Right atrium auricular region (tissue), 2 donors: ENCODE measurements at places on chromosomes 12 and 14. TPM values are rescaled to one million over a fixed set of nuclear protein-coding genes. Genes with fewer than 3 reads are reported as not detected.

The TROAP gene
- total RNA-seq: not detected

The PPM1H gene
- total RNA-seq: 3.1 TPM

The CMTM5 gene
- not detected for total RNA-seq

The GUCY2C gene
- not detected for total RNA-seq

The SMIM41 gene
- total RNA-seq: 0.44 TPM

The TCL1B gene
- total RNA-seq: not detected

The DLGAP5 gene
- total RNA-seq: 0.08 TPM

The CCDC197 gene
- not detected for total RNA-seq

The GNB3 gene
- total RNA-seq: 1.5 TPM

The TBX3 gene
- 6.1 TPM for total RNA-seq

The SYCP3 gene
- not detected for total RNA-seq

The DHRS2 gene
- total RNA-seq: not detected

The GLT8D2 gene
- total RNA-seq: 5.6 TPM

The ALDH1L2 gene
- 1.2 TPM for total RNA-seq

The OTX2 gene
- not detected for total RNA-seq

The NKX2-8 gene
- total RNA-seq: not detected

The CELA1 gene
- total RNA-seq: not detected

The MIPOL1 gene
- total RNA-seq: 4.9 TPM

The PLCZ1 gene
- not detected for total RNA-seq

The IL31 gene
- total RNA-seq: not detected

The TTC6 gene
- not detected for total RNA-seq

The RD3L gene
- total RNA-seq: 25.2 TPM

The MMP14 gene
- 29.1 TPM for total RNA-seq

The A2M gene
- total RNA-seq: 683 TPM

The MRPS35 gene
- total RNA-seq: 41.5 TPM

The AKAP3 gene
- total RNA-seq: 0.79 TPM

The GALC gene
- 21.8 TPM for total RNA-seq

The NEUROD4 gene
- total RNA-seq: not detected

The NR4A1 gene
- total RNA-seq: 150 TPM

The KRT81 gene
- not detected for total RNA-seq

The LBHD2 gene
- total RNA-seq: not detected

The CFAP54 gene
- total RNA-seq: 0.28 TPM

The MYH6 gene
- 8,253 TPM for total RNA-seq

The RNASE7 gene
- total RNA-seq: not detected
